Upper lobe of left lung (tissue), 6 donors: ENCODE measurements at places on chromosomes 4 and X.

GRCh38 chrX:17024886-17025285, 78.4 kb downstream of the REPS2 start:
- no peak for DNase-seq

- DNase-seq: no peak
These were observed 40.3 kb upstream of the GALNT7 start for GRCh38 chr4:173128199-173128890.

DNA sequence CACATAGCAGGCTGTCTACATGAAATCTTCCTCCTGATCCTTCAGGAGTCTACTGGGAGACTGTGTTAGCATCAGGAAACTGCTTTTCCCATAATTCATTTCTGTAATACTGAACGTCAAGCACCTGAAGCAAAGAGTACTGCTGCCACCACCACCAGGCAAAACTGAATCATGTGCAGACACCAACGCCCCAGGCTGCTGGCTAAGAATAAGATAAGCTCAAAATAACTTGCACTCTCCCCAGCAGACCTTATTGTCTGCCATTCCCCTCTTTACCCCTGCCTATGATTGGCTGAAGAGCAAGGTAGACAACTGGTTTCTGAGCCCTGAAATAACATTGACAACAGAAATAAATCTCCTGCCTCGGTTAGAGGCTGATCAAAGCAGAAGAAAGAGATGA, 70.1 kb downstream of the LHFPL1 start:
- no peak for DNase-seq

- no peak for DNase-seq
These were observed 82.4 kb downstream of the CNGA2 start for GRCh38 chrX:151816934-151817333.

DNA sequence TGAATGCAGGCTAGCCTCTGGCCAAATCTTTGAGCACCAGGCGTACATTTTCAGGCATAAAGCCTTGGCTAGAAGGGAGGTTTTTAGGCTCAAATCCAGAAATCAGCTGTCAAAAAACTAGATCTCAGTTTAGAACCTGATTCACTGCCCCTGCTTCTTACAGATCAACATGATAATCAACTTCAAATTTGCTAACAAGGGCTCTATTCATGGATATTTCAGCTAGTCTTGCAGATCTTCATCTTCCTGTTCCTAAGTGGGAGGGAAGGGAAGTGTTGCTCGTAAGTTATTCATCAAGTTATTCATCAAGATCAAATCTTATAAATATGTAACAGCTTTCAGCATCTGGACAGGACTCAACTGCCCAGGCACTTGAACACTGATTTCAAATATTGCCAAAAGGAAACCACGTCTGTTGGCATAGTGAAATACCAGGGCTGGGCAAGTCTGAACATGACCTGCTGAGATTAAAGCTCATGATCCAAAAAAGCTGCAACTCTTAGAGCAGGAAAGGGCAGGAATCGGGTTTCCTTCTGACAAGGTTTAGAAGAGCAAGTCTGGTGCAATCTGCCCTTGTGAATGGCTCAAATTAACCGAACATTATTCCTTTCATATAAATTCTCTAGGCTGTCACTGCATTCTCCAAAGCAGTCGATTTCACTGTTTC, 200.3 kb downstream of the PDGFC start:
- peak; percentile 55 for DNase-seq

DNA sequence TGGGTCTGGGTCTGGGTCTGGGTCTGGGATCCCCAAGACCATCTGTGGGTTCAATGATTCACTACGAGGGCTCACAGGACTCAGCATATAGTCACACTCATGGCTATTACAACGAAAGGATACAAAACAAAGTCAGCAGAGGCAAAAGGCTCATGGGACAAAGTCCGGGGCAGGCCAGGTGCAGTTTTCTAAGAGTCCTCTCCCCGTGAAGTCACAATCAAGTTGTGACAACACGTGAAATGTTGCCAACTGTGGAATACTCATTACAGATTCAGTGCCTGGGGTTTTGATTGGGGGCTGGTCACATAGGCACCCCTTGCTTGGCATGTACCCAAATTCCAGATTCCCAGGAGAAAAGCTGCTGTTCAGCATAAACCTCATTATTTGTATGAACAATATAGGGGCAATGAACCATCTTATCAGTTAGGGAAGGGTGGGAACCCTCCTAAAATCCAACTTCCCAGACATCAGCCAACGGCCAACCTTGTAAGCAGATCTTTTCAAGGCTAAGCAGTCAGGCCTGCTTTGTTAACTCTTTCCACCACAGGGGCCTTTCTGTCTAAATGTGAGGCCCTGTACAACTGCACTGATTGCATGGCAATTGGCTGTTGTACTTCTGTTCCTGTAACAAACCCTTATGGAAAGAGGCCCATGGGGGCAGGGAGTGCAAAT, 58.2 kb upstream of the DIPK2B start:
- no peak for DNase-seq

- no peak for DNase-seq
These were observed 263.5 kb upstream of the DKK2 start for GRCh38 chr4:107299646-107300045.

DNA sequence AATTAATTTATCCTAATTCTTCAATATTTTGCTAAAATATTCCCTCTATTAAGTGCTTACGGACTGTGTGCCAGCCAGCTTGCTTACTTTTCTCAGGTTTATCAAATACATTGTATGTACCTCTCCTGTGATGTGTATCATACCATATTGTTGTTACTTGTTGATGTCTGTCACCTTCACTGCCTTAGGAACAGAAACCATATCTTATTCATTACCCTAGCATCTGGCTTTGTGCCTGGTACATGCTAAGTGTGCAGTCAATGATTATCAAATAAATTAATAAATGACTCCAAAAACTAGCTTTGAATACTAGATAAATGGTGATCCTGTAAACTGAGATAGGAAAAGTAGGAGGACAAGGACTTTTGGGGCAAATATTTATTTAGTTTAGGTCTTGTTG, 6.9 kb downstream of the CLCN3 start:
- no peak for DNase-seq

GRCh38 chr4:25970226-25970675, 56.2 kb downstream of the SMIM20 start:
- DNase-seq: no peak

DNA sequence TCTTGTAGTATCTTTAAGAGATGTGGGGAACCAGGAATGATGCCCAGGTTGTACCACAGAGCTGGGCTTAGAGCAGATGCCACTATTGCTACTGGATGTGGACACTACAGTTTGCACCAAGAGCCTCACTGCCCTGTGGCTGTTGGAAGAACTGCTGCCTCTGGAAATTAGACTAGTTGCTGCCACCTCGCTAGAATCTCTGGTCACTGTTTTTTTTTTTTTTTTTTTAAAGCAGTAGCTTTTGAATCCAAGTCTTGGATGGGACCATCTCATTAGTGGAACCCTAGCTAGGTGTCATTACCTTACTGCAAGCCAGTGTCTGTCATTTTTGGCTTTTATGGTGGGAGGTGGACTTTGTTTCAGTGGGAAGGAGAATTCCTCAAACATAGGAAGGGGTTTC, 105.5 kb downstream of the ARHGAP10 start:
- no peak for DNase-seq

DNA sequence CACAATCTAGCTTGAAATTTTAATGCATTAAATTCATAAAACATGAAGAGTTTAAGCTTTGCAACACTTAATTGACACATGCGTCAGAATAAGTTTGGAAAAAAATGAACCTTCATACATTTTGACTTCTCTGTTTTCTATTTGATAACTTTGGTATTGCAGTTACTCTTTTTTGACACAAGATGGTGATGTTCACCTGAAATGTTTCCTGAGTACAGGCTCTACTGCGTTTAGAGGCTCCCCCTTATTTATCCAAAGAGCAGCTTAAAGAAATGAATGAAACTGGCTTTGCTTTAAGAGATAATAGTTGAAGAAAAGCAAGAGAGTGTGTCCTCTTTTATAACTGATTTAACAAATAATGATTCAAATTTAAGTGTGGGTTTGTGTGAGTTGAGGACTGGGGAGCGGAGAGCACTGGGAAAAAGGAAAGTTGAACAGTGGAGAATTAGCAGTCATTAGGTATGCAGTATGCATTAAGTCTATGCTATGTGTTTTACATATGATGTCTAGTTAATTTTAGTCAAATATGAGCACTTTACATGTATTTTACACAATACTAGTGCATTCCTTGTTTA, 180.6 kb upstream of the NUDT6 start:
- DNase-seq: no peak
